Testis (tissue), 5 donors: ENCODE measurements at places on chromosomes 12 and 14. TPM values are rescaled to one million over a fixed set of nuclear protein-coding genes. Genes with fewer than 3 reads are reported as not detected.
A peak's percentile ranks its signal among the peaks of the same experiment; 100 is the strongest.

GRCh38 chr12:93569656-93570551 lies 2.6 kb upstream of the SOCS2 start:
- peak; percentile 90 for DNase-seq

DNA sequence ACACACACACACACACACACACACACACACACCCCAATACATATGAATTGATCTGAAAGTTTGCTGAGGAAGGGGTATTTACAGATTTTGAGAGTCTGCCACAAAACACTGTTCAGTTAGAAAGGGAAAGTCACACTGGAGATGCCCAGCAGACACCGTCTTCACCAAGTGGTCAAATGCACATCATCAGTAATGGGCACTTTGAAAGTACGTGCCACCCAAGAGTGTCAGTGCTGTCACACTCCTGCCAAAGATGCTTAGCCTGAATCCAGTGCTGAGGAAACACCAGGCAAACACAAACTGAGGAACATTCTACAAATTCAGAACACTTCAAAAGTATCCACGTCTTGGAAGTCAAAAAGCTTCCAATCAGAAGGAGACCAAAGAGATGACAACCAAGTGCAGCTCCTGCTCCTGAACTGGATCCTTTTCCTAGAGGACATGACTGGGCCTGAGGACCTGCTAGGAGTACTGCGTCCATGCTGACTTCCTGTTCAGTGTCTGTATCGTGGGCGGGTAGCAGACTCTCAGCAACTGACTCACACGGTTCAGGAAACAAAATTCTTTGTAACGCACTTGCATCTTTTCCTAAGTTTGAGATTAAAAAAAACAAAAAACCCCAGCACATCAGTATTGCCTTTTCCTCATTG lies 18.6 kb downstream of the PSMC1 start:
- DNase-seq = peak; percentile 14

The PLCZ1 gene
- 62.8 TPM for polyA plus RNA-seq

DNA sequence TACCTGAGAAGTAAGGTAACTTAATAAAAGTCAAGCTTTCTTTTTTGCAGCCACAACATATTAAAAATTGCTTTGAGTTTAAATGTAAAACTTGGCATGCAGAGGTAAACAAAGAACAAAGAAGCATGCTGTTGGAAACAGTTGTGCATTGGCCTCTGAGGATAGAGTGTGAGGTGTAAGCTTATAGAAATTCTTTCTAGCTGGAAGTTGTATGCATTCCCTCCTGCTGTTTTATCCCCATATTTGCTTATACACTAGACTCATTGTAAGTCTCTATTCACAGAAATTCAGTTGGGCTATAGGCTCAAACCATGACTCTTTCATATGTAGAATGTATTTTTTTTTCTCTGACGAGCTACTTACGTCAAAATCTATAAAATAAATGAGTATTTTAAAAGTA lies 316.3 kb downstream of the SLC6A15 start:
- no peak for DNase-seq

The COPZ1 gene
- polyA plus RNA-seq = 123 TPM

- DNase-seq = no peak
These were observed 11.2 kb downstream of the AHSA1 start for GRCh38 chr14:77469067-77469505.

The RFX4 gene
- 217 TPM for polyA plus RNA-seq

The ABHD12B gene
- 3.0 TPM for polyA plus RNA-seq

DNA sequence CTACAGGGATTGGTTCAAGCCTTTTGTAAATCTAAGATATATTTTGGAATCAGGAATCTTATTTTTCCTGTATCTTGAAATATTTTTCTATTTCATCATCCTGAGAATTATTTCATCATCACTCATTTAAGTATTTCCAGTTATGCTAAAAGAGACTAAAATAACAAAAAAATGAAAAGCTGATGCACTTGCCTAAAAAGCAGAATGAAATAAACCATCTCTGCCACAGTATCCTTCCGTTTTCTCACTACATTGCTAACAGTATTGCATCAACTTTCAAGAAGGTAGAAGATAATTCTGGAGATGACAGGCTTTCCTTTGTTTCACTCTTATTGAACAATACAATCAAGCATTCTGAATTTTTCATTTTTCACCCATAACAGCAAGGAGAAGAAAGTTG lies 31.1 kb upstream of the EIF5 start:
- DNase-seq = no peak
